Activated CD8-positive, alpha-beta T cell treated with anti-CD3 and anti-CD28 coated beads for 36 hours (primary cell): ENCODE measurements at places on chromosomes 7 and 10. TPM values are rescaled to one million over a fixed set of nuclear protein-coding genes. Genes with fewer than 3 reads are reported as not detected.

DNA sequence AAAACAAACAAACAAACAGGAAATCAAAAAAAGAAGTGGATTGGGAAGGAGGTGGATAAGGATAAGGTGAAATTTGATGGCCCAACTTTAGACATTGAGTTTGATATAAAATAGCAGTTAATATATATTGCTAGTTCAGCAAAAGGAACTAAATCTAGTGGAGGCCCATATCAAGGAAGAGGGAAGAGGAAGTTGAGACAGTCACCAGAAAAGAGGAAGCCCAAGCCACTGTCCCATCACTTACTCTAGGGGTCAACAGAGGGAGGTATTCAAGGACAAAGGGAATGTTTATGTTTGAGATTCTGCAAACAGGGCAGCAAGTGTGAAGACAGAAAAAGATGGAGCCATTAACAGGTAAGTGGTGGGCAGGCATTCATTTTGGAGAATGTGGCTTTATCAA is 3.7 kb downstream of the LAMTOR4 start:
- H3K4me1 ChIP-seq: peaks cover 42% of the 10 kb centered on the region
- H3K27ac ChIP-seq: peak overlapping the region; percentile 75
- peaks cover 36% of the 10 kb centered on the region for H3K36me3 ChIP-seq
- DNase-seq: no peak
- no peak overlapping the region for H3K4me3 ChIP-seq
- no peaks in the 10 kb centered on the region for H3K27me3 ChIP-seq

- no peaks in the 10 kb centered on the region for H3K36me3 ChIP-seq
- no peak for DNase-seq
- no peak overlapping the region for H3K27ac ChIP-seq
- no peak overlapping the region for H3K4me3 ChIP-seq
- H3K4me1 ChIP-seq: no peaks in the 10 kb centered on the region
- H3K27me3 ChIP-seq: peaks cover 1% of the 10 kb centered on the region
Observed at GRCh38 chr7:80641548-80641947, 3.1 kb downstream of the CD36 start.

DNA sequence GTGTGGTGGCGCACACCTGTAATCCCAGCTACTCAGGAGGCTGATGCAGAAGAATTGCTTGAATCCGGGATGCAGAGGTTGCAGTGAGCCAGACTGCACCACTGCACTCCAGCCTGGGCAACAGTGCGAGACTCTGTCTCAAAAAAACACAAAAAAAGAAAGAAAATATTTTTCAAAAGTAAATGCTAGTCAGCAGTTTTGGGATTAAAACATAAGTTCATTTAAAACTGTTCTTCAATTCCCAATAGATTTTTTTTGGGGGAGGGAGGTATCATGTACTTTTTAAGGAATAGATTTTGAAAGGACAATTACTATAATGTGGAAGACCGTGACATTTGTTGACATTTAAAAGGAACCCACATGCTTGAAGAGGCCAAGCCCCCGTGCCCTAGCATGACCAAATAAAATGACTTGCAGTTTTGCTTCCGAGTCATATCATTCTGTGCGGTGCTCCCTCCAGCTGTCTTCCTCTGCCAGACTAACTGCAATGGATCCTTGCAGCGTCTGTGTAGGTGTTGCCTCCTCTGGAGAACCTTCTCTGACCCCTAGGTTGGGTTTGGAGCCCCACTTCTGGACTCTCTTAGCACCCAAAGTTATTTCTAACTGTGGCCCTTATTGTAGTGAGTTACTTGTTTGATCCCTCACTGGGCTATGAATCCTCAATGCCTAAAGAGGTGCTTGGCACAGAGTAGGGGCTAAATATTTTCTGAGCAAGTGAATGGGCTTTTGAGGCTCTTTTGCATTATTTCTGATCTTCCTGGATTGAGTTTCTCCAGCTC is 17.4 kb upstream of the HPS1 start:
- peak; percentile 16 for DNase-seq
- no peak overlapping the region for H3K27ac ChIP-seq
- peaks cover 9% of the 10 kb centered on the region for H3K4me1 ChIP-seq
- H3K4me3 ChIP-seq: no peak overlapping the region
- H3K36me3 ChIP-seq: no peaks in the 10 kb centered on the region

- peaks cover 2% of the 10 kb centered on the region for H3K27me3 ChIP-seq
- no peak for DNase-seq
- H3K4me3 ChIP-seq: no peak overlapping the region
- H3K27ac ChIP-seq: no peak overlapping the region
Observed at GRCh38 chr7:144908324-144908723, 72.5 kb upstream of the TPK1 start.

DNA sequence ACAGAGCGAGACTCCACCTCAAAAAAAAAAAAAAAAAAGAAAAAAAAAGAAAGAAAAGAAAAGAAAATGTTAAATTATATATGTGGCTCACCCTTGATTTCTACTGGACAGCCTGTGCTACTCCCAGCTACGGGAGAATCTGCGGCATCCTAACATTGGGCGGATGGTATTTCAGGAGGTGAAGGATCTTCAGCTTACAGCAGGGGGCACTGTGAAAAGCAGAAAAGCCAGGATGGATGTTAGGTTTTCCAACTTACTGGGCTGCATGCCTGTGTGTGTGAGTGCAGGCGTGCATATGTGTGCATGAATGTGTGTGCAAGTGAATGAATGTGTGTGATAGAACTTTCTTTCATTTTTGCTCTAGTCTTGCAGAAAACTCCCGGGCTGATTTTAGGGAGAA is 1066.5 kb downstream of the TYW1 start:
- no peak overlapping the region for H3K27ac ChIP-seq
- no peak overlapping the region for H3K4me3 ChIP-seq
- DNase-seq: no peak
- H3K36me3 ChIP-seq: no peaks in the 10 kb centered on the region

The AMPH gene
- total RNA-seq: not detected

The CALML3 gene
- not detected for total RNA-seq

The NEUROD6 gene
- total RNA-seq: not detected
